T-helper 17 cell (primary cell): ENCODE measurements at places on chromosomes 13 and 19.

- H3K27ac ChIP-seq: no peak overlapping the region
- H3K27me3 ChIP-seq: peaks cover 7% of the 10 kb centered on the region
- no peak for DNase-seq
- peaks cover 13% of the 10 kb centered on the region for H3K4me1 ChIP-seq
- H3K36me3 ChIP-seq: peaks cover 7% of the 10 kb centered on the region
- no peak overlapping the region for H3K4me3 ChIP-seq
Measured at GRCh38 chr13:50712456-50712855, 131.0 kb downstream of the DLEU7 start.

GRCh38 chr19:32396046-32396652 is 9.4 kb upstream of the DPY19L3 start:
- H3K27me3 ChIP-seq: no peaks in the 10 kb centered on the region
- no peak for DNase-seq
- H3K27ac ChIP-seq: no peak overlapping the region
- peaks cover 4% of the 10 kb centered on the region for H3K4me1 ChIP-seq
- no peaks in the 10 kb centered on the region for H3K36me3 ChIP-seq
- no peak overlapping the region for H3K4me3 ChIP-seq

DNA sequence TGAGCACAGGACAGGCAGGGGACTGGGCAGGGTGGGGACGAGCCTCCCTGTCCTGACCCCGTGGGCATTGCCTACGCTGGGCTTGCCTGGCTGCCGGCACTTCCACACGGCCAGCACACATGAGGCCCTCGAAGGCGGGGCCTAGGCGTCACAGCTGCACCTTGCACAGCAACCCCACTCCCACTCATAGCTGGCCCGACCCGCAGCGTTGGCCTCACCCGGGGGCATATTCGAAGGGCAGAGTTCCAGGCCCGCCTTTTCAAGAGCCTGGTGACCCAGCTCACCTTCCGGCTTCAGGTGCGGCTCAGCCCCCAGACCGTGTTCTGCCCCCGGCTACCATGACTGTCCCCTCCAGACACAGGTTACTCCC is 16.9 kb upstream of the PROZ start:
- H3K36me3 ChIP-seq: no peaks in the 10 kb centered on the region
- no peak overlapping the region for H3K27ac ChIP-seq
- no peak overlapping the region for H3K4me3 ChIP-seq

GRCh38 chr19:49114630-49115363 is 627 bp downstream of the LIN7B start:
- peaks cover 30% of the 10 kb centered on the region for H3K4me1 ChIP-seq
- no peaks in the 10 kb centered on the region for H3K36me3 ChIP-seq
- DNase-seq: peak; percentile 27
- H3K27me3 ChIP-seq: no peaks in the 10 kb centered on the region

DNA sequence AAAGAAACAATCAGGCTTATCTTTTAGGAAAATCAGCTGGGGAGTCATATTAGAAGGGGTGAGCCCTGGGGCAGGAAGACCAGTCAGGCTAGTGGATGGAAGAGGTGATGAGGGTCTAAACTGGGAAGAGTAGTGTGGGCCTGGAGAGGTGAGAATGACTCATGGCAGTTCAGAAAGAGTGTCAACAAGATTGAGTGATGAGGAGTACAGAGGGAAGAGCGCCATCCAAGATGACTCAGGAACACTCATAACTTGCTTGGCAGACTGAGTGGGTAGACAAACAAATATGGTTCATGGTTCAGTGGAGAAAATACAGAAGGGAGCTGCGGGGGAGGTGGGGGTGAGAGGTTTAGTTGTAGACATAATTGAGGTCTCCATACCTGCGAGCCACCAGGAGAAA is 17.3 kb upstream of the CLDN10 start:
- H3K27me3 ChIP-seq: peaks cover 51% of the 10 kb centered on the region
- peaks cover 8% of the 10 kb centered on the region for H3K4me1 ChIP-seq
- H3K27ac ChIP-seq: no peak overlapping the region
- H3K36me3 ChIP-seq: peaks cover 9% of the 10 kb centered on the region
- DNase-seq: no peak

DNA sequence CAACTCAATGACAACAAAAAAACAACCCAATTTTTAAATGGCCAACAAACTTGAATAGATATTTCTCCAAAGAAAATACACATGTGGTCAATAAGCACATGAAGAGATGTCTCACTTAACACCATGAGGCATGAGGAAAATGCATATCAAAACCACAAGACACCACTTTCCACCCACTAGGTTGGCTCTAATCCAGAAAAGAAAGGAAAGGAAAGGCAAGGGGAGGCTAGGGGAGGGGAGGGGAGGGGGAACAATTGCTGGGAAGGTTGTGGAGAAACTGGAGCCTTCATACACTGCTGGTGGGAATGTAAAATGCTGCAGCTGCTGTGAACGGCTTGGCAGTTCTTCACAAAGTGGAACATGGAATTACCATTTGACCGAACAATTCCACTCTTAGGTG is 854.3 kb downstream of the UQCRFS1 start:
- H3K27ac ChIP-seq: no peak overlapping the region
- H3K27me3 ChIP-seq: no peaks in the 10 kb centered on the region
- no peaks in the 10 kb centered on the region for H3K4me1 ChIP-seq

GRCh38 chr19:8573316-8573715 is 3.9 kb downstream of the MYO1F start:
- H3K4me3 ChIP-seq: peak overlapping the region; percentile 99
- H3K36me3 ChIP-seq: peaks cover 11% of the 10 kb centered on the region

DNA sequence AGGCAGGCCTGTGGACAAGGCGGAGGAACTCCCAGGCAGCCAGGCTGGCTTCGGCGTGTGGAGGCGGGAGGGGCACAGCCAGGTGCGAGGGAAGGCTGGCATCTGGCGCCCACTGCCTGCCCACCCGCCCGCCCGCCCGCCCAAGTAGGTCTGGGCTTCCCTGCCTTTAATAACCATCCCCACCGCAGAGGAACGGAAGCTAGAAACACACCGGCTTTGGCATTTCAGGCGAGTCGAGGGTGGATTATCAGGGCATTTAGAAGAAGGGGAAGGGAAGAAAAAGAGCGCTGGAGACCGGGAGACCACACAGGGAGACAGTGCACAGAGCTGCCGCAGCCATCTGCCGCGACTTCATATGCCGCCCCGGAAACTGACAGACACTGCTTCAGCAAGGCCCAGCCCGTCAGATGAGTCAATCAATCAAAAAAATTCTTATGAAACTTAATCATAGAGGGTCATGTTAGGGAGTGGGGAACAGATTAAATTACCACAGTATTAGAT is 199.7 kb downstream of the TSHZ3 start:
- H3K27me3 ChIP-seq: no peaks in the 10 kb centered on the region
- DNase-seq: no peak
- no peak overlapping the region for H3K27ac ChIP-seq
- H3K4me1 ChIP-seq: peaks cover 2% of the 10 kb centered on the region
- no peaks in the 10 kb centered on the region for H3K36me3 ChIP-seq
- H3K4me3 ChIP-seq: no peak overlapping the region

DNA sequence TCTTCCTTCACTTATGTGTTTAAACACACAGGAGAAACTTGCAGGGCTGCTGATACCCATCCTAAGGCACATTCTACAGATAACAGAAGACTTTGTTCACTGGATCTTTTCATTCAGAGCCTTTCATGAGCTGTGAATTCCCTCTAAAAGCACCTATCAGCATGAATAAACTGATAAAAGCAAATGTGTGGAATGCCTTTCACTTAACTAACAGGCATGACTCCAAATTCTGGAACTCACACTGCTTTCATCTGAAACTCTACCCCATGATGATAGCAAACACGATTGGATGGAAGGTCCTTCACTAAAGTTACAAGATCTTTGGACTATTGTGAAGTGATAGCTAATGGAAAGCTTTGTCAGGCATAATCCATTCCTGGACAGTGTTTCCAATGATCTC is 457.3 kb downstream of the EFNB2 start:
- H3K4me1 ChIP-seq: no peaks in the 10 kb centered on the region
- no peaks in the 10 kb centered on the region for H3K36me3 ChIP-seq
- H3K27ac ChIP-seq: no peak overlapping the region
- no peak for DNase-seq

DNA sequence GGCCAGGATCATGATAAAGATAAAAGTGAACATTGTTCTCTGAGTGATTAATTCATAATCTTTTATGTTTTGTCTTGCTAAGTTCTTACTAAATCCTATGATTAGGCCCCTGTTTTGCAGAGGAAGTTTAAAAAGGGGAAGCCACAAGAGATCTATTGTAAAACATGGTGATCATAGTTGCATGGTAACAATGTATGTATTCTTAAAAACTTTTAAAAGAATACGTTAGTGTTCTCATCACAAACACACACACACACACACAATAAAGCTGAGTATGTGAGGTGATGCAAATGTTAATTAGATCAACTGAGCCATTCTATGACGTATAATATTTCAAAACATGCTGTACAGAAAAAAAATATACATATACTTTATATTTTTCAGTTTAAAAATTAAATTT is 51.2 kb downstream of the MBD3L2B start:
- no peak for DNase-seq
- no peaks in the 10 kb centered on the region for H3K36me3 ChIP-seq
- no peaks in the 10 kb centered on the region for H3K4me1 ChIP-seq
- H3K4me3 ChIP-seq: no peak overlapping the region

- H3K36me3 ChIP-seq: no peaks in the 10 kb centered on the region
- H3K27ac ChIP-seq: no peak overlapping the region
- no peaks in the 10 kb centered on the region for H3K4me1 ChIP-seq
- H3K4me3 ChIP-seq: no peak overlapping the region
- no peak for DNase-seq
- H3K27me3 ChIP-seq: no peaks in the 10 kb centered on the region
Measured at GRCh38 chr13:36098080-36098479, 33.1 kb downstream of the DCLK1 start.

- H3K4me3 ChIP-seq: no peak overlapping the region
- no peak overlapping the region for H3K27ac ChIP-seq
Measured at GRCh38 chr13:105806628-105806920, 728.9 kb downstream of the EFNB2 start.
